ENCODE measurements at places on chromosomes 2 and 18. TPM values are rescaled to one million over a fixed set of nuclear protein-coding genes. Genes with fewer than 3 reads are reported as not detected.
A peak's percentile ranks its signal among the peaks of the same experiment; 100 is the strongest.

The AQP12A gene
- not detected for polyA plus RNA-seq

The SERPINB4 gene
- not detected for polyA plus RNA-seq

The LYG2 gene
- 0.04 TPM for polyA plus RNA-seq

The CENPA gene
- 0.23 TPM for polyA plus RNA-seq

The SERPINB7 gene
- polyA plus RNA-seq = not detected

The DUSP11 gene
- 21.4 TPM for polyA plus RNA-seq

The ADD2 gene
- 0.22 TPM for polyA plus RNA-seq

The XIRP2 gene
- polyA plus RNA-seq = 355 TPM

The TMEM163 gene
- polyA plus RNA-seq = 0.19 TPM

DNA sequence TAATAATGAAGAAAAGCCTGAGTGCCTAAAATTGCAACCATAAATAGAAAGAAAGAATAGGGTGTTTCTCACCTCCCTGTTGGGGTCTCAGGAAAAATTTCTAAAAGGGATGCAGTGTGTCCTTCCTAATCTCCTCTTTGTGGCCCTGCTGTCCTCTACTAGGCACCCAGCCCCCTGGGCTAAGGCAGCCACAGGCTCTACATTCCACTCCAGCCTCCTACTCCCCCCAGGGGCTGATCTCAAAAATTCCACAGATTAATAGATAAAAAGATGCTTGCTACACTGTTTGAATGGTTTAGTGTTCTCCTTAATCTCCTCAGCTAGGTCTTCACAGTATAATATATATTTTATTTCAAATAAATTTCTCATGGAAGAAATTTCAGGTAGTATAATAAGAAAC lies 17.6 kb downstream of the SATB2 start:
- DNase-seq = no peak

GRCh38 chr18:44041553-44041952 lies 639.1 kb upstream of the SETBP1 start:
- no peak for DNase-seq

- no peak for DNase-seq
These were observed 13.7 kb downstream of the IGFBP5 start for GRCh38 chr2:216681683-216682082.

DNA sequence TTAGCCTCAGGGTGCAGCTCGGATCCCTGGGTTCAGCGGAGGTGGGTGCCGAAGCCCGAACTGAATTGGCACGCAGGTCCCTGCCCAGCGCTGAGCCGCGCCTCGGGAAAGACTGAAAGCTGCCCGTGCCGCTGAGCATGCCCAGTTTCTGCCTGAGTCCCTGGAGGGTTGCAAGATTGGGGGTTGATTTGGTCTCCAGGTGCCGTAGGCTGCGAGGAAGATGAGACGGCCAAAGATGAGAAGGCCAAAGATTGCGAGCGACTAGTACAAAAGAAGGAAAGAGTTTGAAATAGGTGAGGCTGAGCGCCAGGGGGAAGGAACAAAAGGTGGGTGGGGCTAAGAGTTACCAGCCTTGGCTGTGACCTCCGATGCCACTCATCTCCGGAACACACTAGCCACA lies 852 bp upstream of the KCNH7 start:
- DNase-seq = no peak

DNA sequence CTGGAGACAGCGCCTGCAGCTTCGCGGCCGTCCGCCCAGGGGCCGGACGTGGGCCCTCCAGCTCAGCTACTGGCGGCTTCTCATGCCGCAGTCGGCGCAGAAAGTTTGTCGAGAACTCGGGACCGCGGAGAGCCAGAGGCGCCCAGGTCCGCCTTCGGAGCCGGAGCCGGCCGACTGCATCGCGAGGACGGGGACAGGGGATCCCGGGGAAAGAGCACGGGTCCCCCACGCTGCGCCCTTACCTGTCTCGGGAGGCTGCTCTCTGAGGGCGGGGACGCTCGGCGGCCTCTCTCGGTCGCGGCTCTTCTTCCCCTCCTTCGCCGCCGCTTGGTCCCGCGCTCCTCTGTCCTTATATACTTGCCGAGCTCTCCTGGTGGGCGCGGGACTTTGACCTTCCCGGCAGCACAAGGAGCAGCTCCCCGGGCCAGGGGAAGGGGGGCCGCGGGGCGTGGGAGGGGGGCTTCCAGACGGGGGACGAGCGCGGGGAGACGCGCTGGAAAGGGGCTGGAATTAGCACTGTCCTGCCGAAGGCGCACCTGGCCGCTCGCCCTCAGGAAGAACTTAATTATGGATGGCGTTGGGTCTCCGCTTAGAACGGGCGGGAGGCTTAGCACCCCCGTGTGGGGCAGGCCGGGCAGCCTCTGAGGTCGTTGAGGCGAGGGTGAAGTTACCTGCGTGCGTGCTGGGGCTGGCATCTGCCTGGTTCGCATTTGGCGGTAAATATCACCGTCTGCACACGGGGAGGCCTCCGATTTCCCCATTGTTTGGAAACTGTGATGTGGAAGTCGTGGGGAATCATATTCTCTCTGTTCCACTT lies at the start of gene POMC:
POMC (minus strand) TSS at position 325 of the 817 bp plus-strand sequence. CDS start 3,808 bp downstream, outside the sequence.
- peak; percentile 26 for DNase-seq

DNA sequence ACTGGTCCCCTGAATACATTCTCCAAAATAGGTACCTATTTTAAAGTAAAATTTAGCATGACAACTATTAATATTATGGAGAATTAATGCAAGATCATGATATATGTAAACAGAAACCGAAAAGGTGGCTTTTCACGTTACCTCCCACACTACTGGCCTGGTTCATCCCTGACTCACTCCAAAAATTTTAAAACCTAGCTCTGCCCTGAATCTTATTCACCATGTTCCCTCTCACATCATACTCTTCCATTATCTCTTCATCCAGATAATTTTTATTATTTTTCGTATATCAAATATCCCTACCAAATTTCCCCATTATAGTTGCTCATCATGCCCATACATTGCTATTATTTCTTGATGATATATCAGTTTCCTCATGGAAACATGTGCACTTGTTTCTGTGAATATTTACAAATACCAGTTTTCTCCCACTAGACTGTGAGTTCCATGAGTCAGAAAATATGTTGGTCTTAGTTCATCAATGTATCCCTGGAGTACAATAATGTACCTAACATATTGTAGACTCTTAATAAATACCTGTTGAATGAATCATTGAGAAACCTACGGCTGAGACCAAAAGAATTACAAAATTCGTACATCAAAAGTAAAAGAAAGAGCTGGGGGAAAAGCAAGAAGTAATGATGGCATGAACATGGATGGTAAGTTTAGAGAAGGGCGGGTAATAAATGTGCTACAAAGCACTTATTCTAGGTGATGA lies 360.1 kb upstream of the CHAC2 start:
- DNase-seq = no peak

DNA sequence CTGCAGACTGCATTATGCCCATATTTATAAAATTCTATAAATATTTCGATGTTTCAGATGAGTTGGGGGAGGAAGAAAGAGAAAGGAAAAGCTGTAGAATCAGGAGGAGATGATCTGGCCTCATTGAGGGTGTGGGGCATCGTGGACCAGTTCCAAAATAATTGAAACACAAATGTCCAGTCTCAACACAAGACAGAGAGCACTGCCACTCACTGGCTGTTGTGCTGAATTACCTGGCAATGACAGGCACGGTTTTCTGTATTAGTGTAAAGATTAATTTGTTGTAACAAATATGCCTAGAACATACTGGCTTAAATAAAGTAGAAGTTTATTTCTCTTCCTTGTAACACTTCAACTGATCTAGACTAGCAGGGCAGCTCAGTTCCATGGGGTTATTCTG lies 24.1 kb downstream of the POLE4 start:
- DNase-seq = no peak

GRCh38 chr2:241088376-241088775 lies 13.7 kb downstream of the MTERF4 start:
- DNase-seq = peak; percentile 28

- no peak for DNase-seq
These were observed 541.6 kb downstream of the SLC4A3 start for GRCh38 chr2:220168891-220169546.

DNA sequence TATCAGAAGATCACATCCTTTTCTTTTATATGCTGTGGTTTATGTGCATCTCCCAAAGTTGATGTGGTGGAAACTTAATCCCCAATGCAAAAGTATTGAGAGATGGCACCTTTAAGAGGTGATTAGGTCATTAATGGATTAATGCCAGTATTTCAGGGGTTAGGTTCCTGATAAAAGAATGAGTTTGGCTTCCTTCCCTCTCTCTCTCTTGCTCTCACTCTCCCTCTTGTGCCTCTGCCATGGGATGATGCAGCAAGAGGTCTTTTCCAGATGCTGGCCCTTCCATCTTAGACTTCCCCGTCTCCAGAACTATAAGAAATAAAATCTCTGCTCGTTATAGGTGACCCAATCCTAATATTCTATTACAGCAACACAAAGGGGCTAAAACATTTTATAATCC lies 85.0 kb downstream of the TTC27 start:
- DNase-seq = no peak

DNA sequence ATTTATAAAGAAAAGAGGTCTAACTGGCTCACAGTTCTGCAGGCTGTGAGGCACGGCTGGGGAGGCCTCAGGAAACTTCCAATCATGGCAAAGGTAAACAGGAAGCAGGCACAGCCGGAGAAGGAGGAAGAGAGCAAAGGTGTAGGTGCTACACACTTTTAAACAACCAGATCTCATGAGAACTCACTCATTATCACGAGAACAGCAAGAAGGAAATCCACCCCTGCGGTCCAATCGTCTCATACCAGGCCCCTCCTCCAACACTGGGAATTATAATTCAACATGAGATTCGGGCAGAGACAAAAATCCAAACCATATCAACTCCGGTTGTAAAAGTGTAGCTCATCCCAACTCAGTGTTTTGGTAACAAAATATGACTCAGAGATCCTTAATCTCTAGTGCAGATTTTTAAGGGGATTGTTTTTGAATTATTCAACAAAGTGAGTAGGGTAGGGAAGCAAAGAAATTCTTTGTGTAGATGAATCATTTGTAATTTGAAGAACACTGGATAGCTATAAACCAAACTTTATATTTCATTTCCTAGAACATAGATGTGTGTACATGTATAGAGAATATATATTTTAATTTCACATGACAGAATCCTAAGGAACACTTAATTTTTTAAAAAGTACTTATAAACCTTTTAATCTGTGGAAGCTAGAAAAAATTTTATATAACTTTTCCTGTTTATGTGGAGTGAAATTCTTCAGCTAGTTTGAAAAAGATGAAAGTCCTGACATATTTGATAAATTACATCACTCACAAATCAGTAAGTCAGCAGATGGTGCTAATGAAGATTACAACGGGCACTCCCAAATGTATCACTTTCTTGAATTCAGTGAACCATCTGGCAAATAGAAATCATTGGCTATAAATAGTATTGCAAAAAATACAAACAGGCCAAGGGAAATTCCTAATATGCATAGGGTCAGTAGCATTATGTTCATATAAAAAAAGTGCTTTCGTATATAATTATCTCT lies 130.1 kb downstream of the OLA1 start:
- no peak for DNase-seq

DNA sequence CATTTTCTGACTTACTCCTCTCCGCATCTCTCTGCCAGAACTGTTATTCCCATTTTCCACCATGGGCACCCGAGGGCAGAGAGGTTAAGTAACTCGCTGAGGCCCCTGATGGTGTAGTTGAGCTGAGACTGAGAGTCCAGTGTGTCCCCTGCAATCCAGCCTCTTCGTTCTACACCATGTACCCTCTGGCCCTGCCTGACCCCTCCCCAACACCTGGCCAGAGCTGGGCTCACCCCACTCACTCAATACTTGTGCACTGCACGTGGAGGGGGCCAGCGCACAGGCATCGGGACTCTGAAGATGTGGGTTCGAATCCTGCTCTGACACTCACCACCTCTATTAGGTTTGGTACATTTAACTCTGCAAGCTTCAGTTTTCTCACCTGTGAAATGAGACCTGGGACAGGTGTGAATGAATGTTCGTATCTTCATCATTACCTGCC lies 24.3 kb upstream of the FOSL2 start:
- no peak for DNase-seq

DNA sequence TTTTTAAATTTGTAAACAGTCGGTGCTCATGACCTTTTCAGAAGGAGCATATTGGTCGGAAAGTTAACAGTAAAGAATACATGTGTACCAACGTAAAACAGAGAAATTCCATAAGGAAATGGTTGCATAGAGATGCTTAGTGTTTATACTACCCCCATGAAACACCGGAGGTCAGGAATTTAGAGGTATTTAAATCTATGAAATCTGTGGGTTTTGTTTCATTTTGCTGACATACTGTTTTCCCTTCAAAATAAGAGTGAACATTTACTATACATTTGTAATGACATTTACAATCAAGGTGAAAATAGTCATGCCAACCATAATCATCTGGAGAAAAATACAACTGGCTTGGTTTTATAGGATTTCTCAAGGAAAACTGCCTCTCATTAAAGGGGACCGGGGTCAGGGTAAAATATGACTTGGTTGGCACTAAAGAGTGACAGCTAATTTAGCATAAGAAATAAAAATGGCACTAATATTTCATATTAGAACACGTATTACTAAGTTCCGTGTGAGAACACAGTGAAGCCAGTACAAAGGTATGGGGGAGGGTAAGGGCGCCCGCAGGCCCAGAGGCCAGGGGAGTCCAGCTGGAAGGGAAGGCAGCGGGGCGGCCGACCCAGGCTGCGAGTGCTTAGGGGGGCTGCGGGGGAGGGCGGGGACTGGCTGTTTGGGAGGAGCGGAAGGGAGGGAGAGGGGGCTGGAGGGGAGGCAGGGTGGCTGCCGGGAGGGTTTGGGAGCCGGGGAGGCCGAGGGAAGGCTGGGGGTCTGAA lies 1.1 kb upstream of the RNU4ATAC start:
- no peak for DNase-seq

- DNase-seq = no peak
These were observed 136.8 kb downstream of the TTC32 start for GRCh38 chr2:19764998-19765397.

DNA sequence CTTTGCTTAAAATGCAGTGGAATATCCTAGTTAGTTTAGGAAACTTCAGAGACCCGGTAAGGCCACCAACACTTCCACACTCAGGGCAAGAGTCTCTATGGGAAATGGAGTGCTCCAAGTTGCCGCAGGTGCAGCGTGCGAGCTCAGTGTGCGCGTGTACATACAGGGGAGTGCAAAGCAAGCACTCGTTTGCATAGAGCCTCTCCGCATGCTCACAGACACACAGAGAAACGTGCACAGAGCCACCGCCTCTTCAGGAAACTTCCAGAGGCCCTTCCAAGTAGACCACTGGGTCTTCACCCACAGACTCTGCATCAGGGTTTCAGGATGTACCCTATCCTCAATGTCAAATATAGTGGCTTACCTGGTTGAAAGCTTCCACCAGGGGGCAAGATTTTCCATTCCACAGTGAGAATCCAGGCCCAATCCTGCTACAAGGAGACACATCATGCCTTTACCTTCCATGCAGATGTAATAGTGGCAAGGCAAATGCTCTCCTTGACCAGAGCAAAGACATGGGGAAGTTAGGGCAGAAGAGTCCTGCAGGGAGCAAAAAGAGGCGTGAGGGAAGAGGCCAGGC lies 513.0 kb upstream of the MYT1L start:
- no peak for DNase-seq

GRCh38 chr18:65859075-65859474 lies 108.3 kb downstream of the CDH7 start:
- DNase-seq = no peak

Measured in psoas muscle (tissue), 8 donors.